ENCODE measurements at places on chromosomes 5 and 9.

- DNase-seq, result no peak
Observed at GRCh38 chr5:138719811-138720210, 33.4 kb upstream of the CTNNA1 start.

GRCh38 chr9:36136272-36136893 lies at the start of gene GLIPR2:
TSS of gene GLIPR2 (plus strand) at chr9:36136733. CDS start at chr9:36136779, 46 bp downstream.
- DNase-seq, result peak; percentile 76

- no peak for DNase-seq
Observed at GRCh38 chr9:7799944-7800285, 337 bp upstream of the DMAC1 start.

DNA sequence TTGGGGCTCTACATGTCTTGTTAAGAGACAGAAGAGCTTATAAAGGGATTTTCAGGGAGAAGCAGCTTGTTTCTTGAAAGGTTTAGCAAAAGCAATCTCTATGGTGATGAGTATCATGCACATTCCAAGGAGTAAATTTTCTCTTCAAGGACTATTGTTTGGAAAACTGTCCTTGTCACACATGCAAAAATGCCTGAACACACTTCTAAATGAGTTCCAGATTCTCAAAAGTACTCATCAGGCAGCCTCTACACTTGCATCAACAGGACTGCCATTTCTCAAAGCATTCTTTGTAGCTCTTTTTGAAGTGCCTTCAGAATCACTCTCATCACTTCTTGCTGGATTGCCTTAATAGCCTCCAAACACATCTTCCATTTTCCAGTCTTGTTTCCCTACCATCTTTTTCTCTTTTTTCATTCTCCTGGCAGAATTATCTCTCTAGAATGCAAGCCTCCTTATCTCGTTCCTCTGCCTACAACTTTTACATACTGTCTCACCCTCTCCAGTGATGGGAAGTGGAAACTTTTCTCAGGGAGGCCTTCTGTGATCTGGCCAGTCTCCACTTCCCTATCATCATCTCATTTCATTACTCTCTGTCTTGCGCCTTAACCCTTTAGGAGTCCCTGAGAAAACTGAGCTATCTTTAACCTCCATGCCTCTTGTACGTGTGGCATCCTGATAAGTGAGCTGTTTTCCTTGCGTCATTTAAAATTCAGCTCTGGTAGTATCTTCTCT lies 631.5 kb upstream of the TLE4 start:
- DNase-seq, result no peak

- DNase-seq, result no peak
Observed at GRCh38 chr5:53355931-53356330, 124.5 kb upstream of the FST start.

- no peak for DNase-seq
Observed at GRCh38 chr5:107781451-107781850, 110.7 kb upstream of the EFNA5 start.

DNA sequence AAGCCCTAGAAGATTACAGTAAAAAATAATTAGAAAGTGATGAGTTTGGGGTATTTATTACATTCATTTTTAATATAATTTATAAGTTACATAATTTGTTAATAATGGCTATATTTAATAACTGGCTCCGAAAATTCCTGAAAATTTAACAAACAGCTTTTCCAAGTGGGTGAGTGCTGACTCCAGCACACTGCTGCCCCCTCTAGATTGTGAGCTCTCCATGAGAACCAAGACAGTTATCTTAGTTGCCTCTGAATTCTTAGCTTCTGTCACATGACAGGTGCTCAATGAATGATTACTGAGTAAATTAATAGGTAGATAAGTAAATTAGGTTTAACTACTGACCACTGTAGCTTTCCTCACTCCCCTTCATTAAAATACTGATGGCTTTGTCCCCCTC lies 7.8 kb downstream of the KLHL3 start:
- no peak for DNase-seq

DNA sequence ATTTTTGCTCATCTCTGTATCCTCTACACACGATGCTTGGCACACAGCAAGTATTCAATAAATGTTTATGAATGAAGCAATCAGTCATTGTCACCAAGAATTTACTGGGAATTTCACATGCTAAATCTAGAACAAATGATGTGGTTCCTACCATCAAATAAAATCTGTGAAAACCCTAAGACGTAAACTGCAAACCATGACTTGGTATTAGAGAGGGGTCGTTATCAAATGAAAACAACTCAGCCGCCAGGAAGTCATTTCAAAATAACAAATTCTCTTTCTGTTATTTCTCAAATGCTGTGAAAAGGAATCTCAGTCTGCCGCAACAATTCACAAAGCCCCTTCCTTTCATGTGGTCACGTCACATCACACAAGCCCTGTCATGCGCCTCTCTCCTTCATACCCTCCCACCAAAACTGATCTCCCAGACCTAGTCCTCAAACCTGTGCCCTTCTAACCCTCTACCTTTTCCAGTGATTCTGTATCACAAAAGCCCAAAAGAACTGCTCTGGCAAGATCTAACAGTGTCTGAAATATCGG lies 173.6 kb downstream of the DEPDC1B start:
- DNase-seq, result no peak

All from effector memory CD8-positive, alpha-beta T cell (primary cell).